ENCODE measurements at places on chromosomes 2 and 18.

DNA sequence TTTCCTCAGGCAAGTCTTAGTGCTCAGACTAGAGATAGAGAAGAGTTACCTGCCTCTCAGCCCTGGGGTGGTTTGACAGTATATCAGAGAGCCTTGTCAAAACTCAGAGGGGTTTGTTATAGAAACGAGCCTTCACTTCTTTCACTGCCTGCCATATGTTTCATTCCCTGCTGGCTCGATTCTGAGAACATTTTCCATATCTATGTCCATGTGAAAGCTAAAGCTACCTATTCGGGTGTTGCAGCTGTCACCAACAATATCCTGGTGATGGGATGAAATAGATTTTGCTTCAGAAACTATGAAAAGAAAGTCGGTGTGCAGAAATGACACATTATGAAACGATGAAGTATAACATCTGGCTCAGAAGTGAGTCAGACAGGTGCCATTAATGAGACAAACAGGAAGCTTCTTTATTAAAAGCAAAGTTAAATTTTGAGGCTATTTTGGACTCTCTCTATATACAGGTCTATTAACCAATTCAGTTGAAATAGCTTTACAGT lies 56.1 kb upstream of the TANK start:
- DNase-seq, result no peak

- peak; percentile 87 for DNase-seq
Observed at GRCh38 chr2:105812180-105813044, 67.7 kb downstream of the NCK2 start.

GRCh38 chr2:10413991-10414451 lies 34.1 kb downstream of the ODC1 start:
- DNase-seq, result peak; percentile 69

DNA sequence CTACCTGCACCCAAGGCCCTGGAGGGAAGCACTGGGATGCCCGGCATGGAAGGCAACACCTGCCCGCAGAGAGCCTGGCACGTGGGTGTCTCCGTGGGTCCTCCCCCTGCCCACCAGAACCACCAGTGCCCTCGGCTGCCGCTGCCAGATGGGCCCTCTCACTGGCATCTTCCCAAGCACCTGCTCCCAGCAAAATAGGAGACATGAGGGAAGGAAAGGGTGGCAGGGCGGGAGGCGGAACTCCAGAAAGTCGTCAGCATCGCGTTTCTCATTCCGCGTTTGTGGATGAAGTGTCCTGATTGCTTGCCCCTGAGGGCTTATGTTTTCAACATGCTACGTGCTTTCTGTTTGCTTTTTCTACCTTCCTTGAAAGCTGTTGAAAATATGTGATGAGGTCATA lies 8.8 kb upstream of the SNTG2 start:
- no peak for DNase-seq

DNA sequence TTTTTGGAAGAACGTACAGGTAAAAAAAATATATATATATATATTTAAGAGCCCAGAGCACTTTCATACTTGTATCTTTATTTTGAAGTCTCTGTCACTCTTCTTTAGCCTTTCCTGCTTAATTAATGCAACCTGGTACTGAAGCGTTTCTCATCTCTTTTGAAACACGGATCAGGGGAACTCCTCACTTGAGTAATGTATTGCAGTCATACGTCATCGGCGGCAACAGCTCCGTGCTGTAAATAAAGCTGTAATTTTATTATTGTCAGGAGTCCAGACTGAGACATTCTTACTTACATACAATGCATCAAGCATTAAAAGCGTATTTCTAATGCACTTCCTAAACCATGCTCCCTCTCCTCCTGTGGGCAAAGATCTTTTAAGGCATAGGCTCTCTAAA lies 514.7 kb downstream of the SOX11 start:
- no peak for DNase-seq
